ENCODE measurements at places on chromosomes 5 and 9.
A peak's percentile ranks its signal among the peaks of the same experiment; 100 is the strongest.

DNA sequence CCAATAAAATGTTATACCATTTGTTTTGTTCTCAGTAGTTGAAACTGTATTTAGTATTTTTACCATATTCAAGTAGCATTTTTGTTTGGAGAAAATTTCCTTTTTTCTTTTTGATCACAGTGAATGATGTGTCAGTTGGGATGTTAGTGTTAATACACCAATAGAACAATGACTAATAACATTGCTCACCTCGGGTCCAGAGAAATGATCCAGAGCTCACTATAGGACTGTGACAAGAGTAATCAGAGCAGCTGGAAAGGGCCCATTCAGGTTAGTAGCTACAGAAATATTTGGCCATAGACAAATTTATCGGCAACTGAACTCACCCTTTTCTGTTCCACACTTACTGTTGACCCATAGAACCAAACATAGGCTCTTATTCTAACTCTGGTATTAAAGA lies 989.2 kb downstream of the TLE4 start:
- DNase-seq, result no peak

DNA sequence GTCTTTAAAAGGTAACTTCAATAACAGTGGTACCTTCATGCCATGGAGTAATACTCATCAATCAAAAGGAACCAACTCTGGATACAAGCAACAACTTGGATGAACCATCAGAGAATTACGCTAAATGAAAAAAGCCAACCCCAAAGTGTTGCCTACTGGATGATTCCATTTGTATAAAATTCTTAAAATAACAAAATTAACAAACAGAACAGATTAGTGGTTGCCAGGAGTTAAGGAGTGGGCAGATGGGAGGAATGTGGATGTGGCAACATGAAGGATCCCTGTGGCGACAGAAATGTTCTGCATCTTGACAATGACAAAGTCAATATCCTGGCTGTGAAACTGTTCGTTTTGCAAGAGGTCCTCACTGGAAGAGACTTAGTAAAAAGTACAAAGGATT lies 50.5 kb downstream of the SPTLC1 start:
- DNase-seq, result no peak

DNA sequence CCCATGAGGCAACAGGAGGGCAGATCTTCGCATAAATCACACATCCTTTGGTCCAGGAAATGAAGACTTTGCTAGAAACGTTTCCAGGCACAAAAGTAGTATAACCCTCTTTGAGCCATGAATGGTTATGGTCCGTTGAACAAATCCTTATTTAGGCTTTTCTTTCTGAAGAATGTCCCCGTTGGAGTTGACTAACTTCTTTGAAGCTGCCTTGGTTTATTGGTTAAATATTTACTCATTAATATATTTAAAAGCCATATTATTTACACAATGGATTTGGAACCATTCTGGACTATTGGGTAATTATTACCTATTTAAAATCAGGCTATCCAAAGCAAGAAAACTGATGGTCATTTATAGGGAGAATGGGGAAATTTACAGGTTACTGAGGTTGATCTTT lies 347.6 kb upstream of the SLC30A5 start:
- no peak for DNase-seq

GRCh38 chr5:33888587-33888986 lies 3.2 kb downstream of the ADAMTS12 start:
- DNase-seq, result no peak

DNA sequence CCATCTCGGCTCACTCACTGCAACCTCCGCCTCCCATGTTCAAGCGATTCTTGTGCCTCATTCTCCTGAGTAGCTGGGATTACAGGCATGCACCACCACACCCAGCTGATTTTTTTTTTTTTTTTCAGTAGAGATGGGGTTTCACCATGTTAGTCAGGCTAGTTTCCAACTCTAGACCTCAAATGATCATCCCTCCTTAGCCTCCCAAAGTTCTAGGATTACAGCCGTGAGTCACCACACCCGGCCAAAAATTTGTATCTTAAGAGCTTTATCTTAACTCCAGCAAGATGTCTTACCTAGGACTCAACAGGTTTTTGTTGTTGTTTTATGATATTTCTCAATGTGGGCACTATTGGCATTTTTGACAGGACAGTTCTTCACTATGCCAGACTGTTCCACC lies 27.9 kb downstream of the LYRM7 start:
- no peak for DNase-seq

DNA sequence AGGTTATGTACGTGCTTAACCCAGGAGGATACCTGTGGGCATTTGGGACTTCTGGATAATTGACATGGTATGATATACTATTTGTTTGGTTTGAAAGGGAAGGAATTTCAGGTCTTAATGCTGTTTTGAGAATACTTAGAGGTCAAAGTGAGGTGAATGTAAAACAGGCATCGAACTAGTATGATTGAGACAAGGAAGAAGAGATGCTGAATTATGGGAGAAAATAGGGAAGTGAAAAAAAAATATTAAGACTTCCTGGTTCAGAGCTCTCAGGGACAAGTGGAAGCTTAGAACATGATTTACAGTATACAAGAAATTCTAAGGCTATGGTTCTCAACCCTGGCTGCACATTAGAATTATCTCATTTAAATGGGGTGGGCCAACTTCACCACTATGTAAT lies 115.3 kb downstream of the CD180 start:
- DNase-seq, result no peak

- DNase-seq, result no peak
These were observed 1746.4 kb downstream of the EFNA5 start for GRCh38 chr5:105924366-105924765.

GRCh38 chr9:92429836-92430235 lies 5.6 kb upstream of the OMD start:
- peak; percentile 67 for DNase-seq

DNA sequence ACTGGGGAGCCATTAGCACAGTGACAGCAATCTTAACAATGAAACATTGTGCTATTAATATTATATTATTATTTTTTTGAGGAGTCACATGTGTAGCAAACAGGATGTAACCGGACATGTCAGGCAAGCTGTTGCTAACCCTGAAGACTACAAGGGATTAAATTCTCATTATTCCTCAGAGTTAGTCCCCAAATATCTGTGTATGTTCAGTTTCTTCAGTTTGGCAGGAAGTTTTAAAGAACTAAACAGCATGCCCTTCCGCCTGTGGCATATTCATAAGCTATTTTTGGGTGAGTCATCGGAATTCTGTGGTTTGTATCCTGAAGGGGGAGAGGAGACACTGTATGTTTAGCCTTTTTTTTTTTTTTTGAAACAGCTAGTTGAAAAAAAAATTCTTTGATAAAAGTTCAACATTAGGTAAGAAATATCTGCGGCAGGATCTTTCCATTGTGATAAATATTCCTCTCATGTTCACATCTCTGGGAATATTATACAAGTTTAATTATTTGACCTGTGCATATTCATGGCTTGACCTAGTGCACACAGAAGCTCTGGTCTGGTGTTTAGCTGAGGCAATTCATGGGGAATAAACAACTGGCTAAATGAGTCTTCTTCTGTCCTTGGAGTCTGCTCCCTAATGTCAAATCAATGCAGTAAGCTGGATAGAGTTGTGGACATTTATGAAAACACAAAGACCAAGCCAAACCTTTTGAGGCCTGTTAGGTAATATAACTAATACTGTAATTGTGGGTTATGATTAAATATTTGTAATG lies 202.7 kb upstream of the CDKN2B start:
- DNase-seq, result no peak

DNA sequence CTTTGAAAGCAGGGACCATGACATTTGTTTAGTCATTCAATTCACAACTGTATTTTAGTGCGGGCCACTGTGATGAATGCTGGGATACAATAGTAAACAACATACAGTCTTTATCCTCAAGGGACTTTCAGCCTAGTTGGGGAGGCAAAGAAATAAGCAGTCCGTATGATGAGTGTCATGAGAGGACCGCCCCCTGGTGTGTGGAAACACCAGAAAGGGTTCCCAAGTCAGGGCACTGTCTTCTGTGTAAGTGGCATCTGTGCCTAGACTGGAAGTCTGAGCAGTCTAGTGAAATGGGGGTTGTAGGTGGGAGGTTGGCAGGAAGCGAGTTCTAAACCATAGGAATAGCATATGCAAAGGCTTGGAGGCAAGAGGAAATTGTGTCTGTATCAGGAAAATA lies 6.8 kb downstream of the C9orf43 start:
- no peak for DNase-seq
